A549 (cell line): ENCODE measurements at places on chromosomes 1 and 21.
A peak's percentile ranks its signal among the peaks of the same experiment; 100 is the strongest.

- no peak for DNase-seq
These were observed 63.2 kb downstream of the PLEKHA6 start for GRCh38 chr1:204296431-204296988.

GRCh38 chr1:3501437-3501836 lies 47.0 kb downstream of the ARHGEF16 start:
- no peak for DNase-seq

GRCh38 chr1:166282391-166283137 lies 115.8 kb upstream of the FAM78B start:
- no peak for DNase-seq

DNA sequence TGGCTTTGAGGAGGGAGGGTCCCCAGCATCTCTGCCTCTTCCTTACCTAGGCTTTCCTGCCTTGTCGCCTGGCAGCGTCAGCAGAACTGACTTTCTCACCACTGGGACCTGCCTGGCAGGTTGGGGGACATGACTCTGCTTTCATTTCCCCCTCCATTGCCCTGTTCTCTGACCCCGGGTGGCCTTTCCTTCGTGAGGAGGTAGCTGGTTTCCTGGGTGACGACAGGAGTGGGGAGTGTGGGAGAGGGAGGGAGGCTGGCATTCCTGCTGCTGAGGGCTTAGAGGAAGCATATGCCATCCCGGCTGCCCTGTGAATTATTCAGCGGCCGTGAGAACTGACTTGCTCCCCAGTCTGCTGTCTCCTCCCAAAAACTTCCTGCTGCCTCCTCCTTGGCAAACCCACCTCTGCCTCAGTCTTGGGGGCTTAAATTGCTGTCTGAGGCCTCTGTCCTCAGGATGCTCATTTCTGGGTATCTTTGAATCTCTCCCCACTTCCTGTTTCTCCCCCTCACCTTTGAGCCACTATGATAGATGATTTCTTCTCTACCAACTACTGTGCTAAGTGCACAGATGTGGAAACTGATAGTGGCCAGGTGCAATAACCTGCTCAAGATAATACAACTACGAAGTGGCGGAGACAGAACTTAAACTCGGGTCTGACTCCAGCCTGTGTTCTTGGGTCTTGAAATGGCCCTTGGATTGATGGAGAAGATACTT lies 182.0 kb upstream of the CSF3R start:
- no peak for DNase-seq

DNA sequence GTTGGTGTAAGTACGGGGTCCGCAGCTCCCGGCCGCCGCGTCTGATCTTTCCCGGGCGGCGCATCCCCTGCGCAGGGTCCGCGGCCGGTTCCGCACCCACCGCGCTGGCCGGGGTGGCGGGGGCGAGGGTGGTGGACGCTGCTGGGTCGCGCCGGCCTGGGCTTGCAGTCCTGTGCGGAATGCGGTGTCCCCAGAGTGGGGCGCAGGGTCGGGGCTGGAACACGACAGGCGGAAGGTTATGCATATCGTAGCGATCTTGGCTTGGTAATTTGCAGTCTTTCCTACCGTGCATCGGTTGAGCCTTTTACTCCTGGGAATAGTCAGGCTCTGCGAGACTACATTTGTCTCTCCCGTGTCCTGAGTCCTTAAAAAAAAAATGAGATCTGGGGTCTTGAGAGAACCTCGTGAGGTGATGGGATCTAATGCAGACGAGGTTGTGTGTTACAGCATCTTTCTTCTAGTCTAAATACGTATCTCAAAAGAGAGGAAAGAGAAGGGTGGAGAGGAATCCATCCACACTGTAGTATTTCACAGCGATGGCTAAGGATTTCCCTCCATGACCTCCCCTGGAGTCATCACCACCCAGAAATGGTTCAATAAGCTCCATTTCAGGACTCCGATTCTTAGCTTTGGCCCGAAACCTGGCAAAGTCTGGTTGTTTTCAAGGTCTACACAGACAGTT lies 572 bp downstream of the ATP1B1 start:
- no peak for DNase-seq

GRCh38 chr1:10967090-10967489 lies 45.4 kb upstream of the TARDBP start:
- DNase-seq: no peak

DNA sequence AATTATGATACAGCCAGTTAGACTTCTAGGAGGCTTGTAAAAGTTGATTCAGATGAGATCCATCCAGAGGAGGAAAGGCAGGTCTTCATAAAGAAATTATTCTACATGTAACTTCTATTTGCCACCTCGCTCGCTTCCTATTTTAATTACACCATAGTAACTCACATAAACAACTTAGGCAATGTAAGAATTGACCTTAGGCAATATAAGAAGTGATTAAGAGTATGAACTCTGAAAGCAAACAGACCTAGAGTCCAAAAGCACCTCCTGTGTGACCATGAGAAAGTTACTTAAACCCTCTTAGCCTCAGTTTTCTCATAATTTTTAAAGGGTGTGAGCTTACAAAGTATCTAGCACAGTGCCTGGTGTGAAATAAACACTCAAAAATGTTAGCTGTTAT lies 192.7 kb upstream of the NFIA start:
- DNase-seq: no peak

DNA sequence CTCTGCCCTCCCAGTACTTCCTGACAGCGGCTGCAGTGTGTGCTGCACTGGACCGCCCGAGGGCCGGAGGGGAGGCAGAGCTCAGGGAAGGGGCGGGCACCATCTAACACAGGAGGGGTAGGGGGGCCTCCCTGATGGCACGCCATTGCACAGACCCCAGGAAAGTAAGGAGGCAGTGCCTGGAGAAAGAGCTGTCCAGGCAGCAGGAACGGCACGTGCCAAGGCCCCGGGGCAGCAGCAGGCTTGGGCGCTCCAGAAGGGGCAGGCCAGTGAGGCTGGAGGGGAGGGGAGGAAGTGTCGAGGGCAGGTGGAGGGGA lies 110.7 kb downstream of the CRYAA start:
- no peak for DNase-seq

DNA sequence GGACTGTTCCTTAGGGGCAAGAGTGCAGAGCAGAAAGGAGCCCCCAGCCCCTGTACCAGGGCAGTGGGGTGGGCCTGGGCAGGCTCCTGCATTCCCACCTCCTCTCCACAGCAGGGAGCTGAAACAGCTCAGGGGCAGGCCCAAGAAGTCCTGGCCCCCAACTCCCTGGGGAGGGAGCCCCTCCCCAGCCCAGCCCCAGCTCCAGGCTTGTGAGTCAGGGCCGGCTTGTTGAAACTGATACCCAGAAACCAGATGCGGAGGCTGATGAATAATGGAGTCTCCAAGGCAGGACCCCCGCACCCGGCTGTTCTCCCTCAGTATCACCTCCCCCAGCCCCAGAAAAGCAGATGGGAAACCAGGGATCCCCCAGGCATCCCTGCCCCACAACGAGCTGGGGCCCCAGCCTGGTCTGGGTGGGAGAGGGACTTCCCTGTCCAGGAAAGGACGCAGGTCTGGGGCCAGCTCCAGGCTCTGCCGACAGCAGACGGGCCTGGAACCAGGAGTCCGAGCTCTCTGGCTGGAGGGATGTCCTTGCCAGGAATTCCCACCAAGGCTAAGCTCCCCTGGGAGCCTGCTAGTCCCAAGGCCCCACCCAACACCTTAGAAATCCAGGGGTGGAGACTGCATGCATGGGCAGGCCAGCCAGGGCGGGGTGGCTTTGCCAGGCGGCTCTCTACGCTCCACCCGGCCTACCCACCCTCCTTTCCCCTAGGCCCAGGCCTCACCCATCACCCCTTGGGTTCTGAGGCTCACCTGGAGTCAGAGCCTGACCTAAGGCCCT lies 2.7 kb downstream of the PLEKHG5 start:
- DNase-seq: no peak

DNA sequence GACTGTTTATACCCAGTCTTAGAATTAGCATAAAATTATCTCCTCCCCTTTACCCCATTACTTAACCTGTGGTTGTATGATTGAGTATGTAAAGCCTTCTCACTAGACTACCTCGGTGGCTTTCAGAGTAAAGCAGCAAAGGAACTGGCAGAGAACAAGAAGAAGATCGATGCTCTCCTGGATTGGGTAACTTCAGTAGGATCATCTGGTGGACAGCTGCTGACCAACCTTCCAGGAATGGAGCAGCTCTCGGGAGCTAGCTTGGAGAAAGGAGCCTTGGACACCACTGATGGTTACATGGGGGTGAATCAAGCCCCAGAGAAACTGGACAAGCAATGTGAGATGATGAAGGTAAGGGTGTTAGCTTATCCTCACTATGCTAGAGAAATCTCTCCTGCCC lies 138.6 kb upstream of the BMP8A start:
- DNase-seq: no peak

- DNase-seq: no peak
These were observed 83.4 kb downstream of the FOXD2 start for GRCh38 chr1:47521034-47521881.

DNA sequence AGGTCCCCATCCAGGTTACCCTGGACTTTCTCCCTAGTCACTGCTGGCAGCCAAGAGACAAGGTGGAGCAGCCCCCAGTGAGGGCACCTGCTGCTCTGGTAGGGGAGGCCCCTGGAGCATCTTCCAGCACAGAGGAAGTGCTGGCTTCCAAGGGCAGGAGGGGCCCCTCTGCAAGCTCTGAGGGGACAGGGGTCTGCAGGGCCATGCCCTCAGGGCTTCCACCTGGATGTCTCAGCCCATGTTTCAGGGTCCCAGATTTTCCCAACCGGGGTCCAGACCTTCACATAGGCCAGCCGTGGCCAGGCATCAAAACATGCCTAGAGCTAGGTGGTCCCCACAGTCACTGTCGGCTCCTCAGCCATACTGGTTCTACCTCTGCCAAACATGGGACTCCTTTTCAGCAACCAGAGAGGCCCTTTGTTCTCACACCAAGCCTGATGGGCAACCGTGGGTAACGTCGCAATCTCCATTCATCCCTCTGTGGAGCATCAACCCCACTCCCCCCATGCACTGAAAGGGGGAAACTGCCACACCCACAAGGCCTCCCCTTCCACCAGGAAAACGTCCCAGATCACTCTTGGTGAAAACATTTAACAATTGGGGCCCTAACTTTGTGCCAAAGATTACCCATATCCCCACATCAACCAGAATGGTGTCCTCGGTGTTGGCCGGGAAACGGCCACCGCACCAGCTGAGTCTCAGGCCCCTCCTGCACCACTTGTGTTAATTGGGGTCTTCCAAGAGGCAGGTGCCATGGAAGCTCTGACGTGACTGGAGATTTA lies 1.9 kb upstream of the COL6A2 start:
- DNase-seq: no peak

GRCh38 chr1:219088778-219089557 lies 84.7 kb upstream of the LYPLAL1 start:
- peak; percentile 72 for DNase-seq

DNA sequence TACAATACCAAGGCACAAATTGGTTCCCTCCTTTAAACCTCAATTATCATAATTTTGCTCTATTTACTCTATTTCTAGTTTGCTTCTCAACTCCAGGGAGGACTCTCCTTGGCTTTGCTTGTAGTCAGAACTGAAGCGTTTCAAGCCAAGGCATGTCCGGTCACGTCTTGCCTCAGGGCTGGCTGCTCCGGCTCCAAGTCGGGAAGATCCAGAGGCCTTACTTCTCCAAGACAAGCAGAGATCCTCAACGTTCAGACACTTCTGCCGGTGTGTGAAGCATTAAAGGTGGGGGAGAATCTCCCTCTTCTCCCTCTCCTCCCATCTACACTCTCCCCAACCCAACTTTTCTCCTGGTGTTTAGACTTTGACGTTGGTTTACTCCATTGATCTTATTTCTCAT lies 7.2 kb upstream of the HHAT start:
- no peak for DNase-seq

- no peak for DNase-seq
These were observed 54.9 kb upstream of the RUNX3 start for GRCh38 chr1:24984800-24985522.

DNA sequence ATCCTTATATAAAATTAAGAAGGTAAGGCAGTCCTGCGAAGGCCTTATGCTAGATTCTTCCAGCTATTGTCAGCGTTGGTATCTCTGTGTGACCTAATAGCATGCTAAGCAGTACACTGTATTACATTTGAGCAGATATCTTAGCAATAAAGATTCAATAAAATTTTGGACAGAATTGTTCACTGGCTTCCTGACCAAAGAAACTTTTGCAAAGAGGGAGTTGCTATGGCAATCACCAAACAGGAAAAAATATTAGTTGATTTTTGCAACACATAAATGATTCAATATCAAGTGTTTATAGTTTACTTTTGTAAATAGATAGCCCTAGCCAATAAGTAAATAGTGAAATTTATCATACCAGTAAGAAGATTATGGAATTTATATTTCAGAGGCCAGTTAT lies 31.0 kb upstream of the PLEKHO1 start:
- DNase-seq: no peak

DNA sequence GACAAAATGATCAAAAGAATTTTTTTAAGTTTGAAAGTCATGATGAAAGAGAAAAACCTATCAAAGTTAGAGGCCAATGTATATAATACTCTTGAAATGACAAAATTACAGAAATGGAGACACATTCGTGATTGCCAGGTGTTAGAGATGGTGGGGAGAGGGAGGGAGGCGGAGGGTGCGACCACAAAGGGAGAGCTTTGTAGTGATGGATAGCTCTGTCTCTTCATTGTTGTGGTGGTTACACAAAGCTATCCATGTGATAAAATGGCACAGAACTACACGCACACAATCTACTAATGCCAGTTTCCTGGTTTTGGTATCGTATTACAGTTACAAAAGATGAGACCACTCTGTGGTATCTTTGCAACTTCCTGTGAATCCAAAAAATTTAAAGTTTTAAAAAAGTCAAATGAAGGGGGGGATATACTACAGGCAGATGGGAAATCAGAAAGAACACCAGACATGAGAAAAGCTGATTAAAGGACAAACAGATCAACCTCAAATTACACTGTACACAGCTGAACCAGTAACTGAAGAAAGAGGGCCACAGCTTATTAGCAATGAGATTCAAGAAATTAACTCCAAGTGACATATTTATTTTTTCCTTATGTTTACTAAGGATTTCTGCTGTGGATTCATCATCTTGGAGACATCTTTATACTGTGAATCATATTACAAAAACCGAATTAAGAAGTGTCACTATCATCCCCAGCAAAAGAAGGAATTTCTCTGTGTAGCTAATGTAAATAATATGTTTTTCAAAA lies 199.1 kb downstream of the SLC45A1 start:
- DNase-seq: no peak

GRCh38 chr1:227370533-227371254 lies 52.4 kb upstream of the CDC42BPA start:
- DNase-seq: no peak

DNA sequence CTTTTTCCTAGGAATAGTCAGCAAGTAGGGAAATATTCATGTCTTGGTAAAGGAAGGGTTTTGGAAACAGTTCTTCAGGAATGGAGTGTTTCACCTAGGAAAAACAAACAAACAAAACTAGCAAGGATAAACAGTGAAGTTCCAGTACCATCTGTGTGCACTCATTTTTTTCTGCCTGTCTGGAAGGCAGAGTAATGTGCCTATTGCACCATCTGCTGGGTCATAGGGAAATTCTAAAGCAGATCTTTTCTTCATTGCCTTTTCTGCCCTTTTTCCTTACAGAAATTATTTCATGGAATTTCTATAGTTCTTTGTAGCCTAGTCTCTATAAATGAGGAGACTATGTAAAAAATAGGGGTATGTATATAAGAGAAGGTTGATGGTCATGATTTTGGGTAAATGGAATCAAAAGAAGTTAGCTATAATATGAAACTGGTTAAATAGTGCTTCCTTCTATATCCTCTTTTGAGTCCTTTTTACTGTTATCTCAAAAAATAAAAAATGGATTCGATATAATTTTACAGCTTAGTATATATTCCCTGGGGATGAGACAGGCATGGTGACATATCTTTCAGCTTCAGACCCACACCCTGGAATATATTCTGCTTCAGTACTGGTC lies 3.4 kb upstream of the HRNR start:
- DNase-seq: no peak

- DNase-seq: no peak
These were observed 40.7 kb upstream of the USP24 start for GRCh38 chr1:55255901-55256300.
